PC-9 (cell line): ENCODE measurements at places on chromosomes 11 and 22.

- no peak for DNase-seq
Observed at GRCh38 chr11:21811572-21811971, 381.3 kb upstream of the ANO5 start.

GRCh38 chr11:66579017-66579606 lies 10.7 kb upstream of the CTSF start:
- no peak for DNase-seq

- DNase-seq = no peak
Observed at GRCh38 chr11:124920870-124921609, 2.0 kb downstream of the HEPN1 start.

GRCh38 chr11:3849297-3849874 lies 6.1 kb upstream of the STIM1 start:
- no peak for DNase-seq

- no peak for DNase-seq
Observed at GRCh38 chr11:2289859-2290258, 11.9 kb downstream of the C11orf21 start.
